Hypothalamus (tissue), 51 donors: ENCODE measurements at places on chromosomes 7 and 10.
A peak's percentile ranks its signal among the peaks of the same experiment; 100 is the strongest.

GRCh38 chr10:113518415-113518814, 34.4 kb upstream of the HABP2 start:
- DNase-seq, result no peak

DNA sequence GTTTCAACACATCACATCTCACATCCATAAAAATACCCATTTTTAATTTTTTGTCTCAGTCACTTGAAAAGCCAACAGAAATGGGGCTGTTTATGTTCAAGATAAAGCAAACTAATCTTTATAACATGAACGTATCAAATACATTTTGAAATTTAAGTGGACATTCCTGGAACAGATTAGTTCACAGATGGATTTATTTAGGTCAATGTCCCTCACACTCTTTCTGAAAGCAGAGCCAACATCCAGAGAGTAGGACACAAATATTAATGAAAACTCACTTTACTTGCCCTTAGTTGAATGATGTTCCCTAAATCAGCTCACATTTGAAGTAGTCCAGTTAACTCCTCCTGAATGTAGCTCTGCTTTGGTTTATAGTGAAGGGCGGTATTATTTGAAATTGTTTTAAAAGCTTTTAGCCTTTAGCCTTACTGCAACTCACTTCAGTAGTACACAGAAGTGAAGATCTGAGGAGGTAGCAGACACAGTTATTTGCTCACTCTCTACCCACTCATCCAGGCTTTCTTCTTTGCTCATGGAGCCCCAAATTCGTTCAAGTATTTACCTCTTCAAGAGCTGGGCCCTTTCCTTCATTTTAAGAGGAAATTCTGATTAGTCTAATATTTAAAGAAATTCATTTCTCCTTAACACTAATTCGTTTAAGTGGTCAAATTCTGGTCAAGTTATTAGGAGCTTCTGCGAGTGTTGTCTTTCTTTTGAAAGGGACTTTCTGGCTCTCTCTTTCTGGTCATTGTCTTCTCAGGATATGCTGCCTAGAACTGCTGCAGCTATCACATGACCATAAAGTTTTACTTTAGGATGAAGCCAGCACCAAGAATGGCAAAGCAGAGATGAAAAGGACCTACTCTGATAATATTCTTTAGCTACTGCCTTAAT, 180.6 kb upstream of the AGR3 start:
- DNase-seq, result no peak

DNA sequence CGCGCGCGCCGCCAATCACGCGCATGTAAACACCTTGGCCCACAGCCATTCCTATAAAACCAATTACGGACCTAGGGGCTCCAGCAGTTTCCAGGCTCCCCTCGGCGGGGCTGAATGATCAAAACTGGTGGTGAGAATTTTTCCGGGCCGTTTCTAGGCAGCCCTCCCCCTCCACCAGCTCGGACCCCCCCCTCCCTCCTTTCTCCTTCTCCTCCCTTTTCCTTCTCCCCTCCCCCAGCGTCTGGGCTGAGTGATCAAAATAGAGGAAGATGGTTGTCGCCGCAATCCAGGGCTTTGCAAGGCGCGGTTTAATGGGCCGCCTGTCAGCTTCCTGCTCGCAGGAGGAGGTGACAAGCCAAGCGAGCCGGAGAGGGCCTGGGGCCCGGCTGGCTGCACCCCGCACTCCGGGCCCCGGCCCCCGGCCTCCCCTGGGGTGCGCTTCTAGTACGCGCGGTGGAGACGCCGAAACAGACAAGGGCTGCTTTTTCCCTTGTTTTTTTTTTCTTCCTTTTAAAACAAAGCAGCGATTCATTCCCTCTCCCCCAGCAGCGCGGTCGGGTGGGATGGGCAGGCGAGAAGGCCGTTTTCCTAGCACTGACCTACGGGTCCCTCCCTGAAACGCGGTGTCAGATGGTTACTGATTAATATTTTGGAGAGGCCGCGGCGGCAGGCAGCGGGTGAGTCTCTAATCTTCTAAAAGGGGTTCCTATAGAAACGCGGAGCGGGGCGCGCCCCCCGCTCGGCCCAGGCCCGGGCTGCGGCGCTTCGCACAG, 528 bp upstream of the TNRC18 start:
- peak; percentile 95 for DNase-seq

GRCh38 chr10:125096371-125096770, 64.0 kb downstream of the CTBP2 start:
- no peak for DNase-seq

- DNase-seq, result no peak
Measured at GRCh38 chr10:69317175-69317604, 38.9 kb downstream of the HK1 start.

- DNase-seq, result no peak
Measured at GRCh38 chr10:32412499-32412853, 33.5 kb upstream of the CCDC7 start.

DNA sequence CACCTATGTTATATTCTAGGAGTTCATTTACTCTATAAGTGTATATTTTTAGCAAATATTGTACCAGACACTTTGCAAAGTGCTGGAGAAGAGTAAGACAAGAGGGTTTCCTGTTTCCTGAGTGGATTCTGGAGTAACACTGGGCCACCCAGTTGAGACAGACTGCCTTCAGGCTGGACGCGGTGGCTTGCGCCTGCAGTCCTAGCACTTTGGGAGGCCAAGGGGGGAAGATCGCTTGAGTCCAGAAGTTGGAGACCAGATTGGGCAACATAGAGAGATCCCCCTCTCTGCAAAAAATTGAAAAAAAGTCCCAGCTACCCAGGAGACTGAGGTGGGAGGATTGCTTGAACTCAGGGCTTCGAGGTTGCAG, 772 bp upstream of the ZSCAN25 start:
- no peak for DNase-seq

DNA sequence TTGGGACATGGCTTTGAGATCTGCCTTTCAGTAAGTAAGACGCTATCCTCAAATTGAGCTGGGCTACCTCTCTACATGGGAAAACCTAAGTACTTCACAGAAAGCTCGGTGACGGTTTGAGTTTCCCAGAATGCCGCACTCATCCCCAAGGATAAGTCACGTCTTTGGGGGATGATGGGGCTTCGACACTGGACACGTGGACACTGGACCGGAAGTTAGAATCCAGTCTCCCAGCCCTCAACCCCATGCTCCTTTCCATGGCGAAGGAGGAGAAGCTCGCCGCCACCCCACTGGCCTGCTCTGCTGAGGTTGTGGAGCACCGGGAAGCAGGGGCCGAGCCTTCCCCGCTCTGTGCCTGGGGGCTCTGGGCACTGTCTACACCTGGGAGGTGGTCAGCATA, 27.5 kb downstream of the PTPRE start:
- no peak for DNase-seq

- DNase-seq, result no peak
Measured at GRCh38 chr10:33098951-33099663, 141.1 kb upstream of the ITGB1 start.

- DNase-seq, result no peak
Measured at GRCh38 chr10:101065481-101066145, 3.8 kb downstream of the KAZALD1 start.

DNA sequence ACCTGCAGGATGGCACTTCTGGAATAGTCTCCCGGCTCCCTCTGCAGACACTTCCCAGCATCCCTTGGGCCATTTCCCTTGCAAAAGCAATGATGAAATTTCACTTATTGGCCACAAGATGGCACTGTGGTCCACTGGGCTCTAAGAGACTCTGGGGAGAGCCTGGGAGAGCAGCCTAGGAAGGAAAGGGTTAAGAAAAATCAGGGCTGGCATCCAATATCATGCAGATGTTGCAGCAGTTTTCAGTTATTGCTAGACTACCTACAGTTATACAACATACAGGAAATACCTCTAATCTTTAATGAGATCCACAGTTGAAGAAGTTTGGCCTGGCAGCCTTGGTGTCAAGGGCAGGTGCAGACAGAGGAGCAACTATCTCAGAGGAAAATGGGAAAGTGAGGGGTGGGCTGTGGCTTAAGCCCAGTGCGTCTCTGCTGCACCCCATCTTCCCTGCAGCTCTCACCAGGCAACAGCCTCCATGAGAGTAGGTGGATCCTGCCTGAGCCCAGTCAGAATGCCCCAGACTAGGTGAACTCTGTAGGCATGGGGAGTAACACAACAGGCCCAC, 100.2 kb upstream of the PRSS58 start:
- no peak for DNase-seq

- no peak for DNase-seq
Measured at GRCh38 chr7:142012825-142013511, 17.3 kb downstream of the MGAM start.

- no peak for DNase-seq
Measured at GRCh38 chr7:143516981-143517380, 39.3 kb downstream of the TAS2R41 start.

GRCh38 chr7:87933953-87934698, at the start of gene ADAM22:
Gene ADAM22, plus strand, starts transcription at chr7:87934251. Its CDS starts 215 bp downstream, at chr7:87934466.
- peak; percentile 91 for DNase-seq

DNA sequence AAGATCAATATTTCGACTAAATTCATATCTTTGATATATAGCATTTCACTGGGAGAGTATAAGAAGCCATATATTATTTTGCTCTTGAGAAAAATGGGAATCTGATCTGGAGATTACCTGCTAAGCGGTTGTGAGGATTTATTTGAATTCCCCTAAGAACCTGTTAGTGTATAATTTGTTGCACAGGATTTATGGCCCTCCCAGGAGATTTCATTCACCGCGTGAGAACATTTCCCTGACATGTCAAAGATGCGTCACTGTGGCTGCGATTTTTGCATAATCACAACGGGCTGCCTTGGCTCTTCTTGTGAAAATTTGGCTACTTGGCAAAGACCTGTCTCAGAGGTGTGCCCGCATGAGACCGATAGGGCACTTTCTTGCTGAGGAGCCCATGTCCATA, 184.7 kb upstream of the PFKP start:
- DNase-seq, result no peak

- DNase-seq, result no peak
Measured at GRCh38 chr10:24894728-24895127, 57.7 kb downstream of the PRTFDC1 start.

- no peak for DNase-seq
Measured at GRCh38 chr7:137304165-137304564, 39.4 kb downstream of the PTN start.

- DNase-seq, result no peak
Measured at GRCh38 chr10:13908475-13908874, 321.7 kb downstream of the PRPF18 start.

GRCh38 chr10:11913079-11913641, 90.0 kb downstream of the PROSER2 start:
- no peak for DNase-seq

DNA sequence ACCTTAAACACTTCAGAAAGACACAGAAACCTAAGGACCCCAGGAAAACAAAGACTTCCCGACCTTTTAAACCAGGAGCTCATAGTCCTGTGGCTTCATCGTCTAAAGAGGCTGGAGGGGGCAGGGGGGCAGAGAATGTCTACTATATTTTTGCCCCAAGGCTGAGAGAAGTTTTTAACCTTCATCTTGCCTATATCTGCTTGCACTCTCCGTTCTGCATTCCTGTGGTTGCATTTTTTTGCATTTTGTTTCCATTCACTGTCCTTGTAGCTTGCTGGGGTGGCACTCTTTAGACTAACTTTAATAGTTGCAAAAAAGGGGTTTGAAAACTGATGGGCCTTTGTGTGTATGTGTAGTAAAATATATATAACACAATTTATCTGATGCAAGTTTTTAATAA, 23.7 kb downstream of the PRKAR2B start:
- DNase-seq, result no peak

DNA sequence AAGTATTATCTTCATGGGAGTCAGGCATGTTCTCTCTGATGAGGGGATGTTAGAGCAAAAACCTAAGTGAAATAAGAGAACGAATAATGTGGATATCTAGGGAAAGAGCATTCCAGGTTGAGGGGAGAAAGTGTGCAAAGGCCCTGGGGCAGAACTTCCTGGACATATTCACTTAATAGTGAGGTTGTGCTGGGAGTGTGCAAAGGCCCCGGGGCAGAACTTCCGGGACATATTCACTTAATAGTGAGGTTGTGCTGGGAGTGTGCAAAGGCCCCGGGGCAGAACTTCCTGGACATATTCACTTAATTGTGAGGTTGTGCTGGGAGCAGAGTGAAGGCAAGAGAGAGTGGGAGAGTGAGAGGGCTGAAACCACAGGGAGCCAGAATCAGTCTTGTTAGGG, 11.8 kb downstream of the PON1 start:
- no peak for DNase-seq

GRCh38 chr7:92817398-92817797, 19.0 kb downstream of the CDK6 start:
- no peak for DNase-seq

GRCh38 chr10:37713642-37714041, 143.8 kb downstream of the ZNF248 start:
- DNase-seq, result no peak

DNA sequence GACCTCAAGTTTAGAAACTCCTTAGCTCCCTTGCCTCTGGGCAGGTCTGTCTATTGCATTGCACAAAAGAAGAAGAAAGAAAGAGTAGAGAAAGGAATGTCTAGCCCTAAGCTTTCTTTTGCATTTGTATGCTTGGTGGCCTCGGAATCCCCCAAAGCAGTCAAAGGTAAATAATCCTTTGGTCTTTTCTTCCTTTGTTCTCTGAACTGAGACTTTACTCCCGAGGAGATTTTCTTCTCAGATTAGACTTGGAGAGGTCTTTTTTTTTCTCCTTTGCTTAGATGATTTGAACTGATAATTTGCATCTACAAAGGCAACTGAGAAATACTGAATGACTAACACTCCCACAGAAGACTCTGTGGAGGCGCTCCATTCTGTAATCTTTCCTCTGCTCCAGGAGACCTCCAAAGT, 93.2 kb downstream of the AKR1D1 start:
- DNase-seq, result no peak

GRCh38 chr7:110065121-110065520, 1025.8 kb upstream of the LRRN3 start:
- DNase-seq, result no peak

- DNase-seq, result peak; percentile 38
Measured at GRCh38 chr7:142338633-142339501, 81.0 kb upstream of the PRSS58 start.

DNA sequence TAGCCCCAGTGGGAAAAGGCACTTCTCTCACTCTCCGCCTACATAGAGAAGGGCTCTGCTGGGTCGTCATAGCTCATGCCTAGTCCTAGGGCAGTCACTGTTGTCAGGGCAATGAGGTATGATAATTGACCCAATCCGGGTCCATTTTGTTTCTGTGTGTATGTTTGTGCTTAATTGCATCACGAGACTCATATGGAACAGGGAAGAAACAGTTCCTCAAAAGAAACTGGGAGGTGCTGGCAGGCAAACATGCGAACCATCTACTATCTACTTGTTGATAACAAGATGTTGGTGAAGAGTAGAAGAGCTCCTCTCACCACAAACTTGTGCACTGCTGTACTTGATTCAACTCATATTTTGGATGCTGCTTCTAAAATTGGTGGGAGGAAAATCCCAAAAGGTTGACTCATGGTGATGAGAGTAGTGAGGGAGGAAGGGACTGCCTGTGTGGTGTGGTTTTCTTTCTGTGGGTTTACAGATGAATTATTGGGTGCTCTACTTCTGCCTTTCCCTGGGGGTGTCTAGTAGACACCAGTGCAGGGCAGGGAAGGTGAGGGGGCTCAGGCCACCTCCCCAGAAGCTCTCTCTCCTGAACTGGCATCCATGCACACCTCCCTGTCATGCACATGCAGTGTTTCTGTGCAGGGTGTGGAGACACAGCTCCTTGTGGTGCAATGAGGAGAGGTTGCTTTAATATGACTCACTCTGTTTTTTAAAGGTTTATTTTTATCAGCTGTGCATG, 29.4 kb downstream of the LSMEM1 start:
- no peak for DNase-seq
